DMS53 (cell line): ENCODE measurements at places on chromosomes 5 and 9.

GRCh38 chr5:172760959-172761358 lies 10.0 kb downstream of the DUSP1 start:
- peak; percentile 21 for DNase-seq

- no peak for DNase-seq
Measured at GRCh38 chr5:136717917-136718316, 352.6 kb upstream of the TRPC7 start.

GRCh38 chr9:27468462-27469110 lies 55.5 kb upstream of the IFNK start:
- DNase-seq = no peak

- DNase-seq = no peak
Measured at GRCh38 chr5:125746917-125747316, 676.3 kb upstream of the GRAMD2B start.

- no peak for DNase-seq
Measured at GRCh38 chr5:65020492-65020891, 251.8 kb downstream of the CWC27 start.

GRCh38 chr9:114140850-114141249 lies 14.5 kb upstream of the COL27A1 start:
- no peak for DNase-seq

GRCh38 chr5:91514400-91514799 lies 131.3 kb upstream of the ARRDC3 start:
- no peak for DNase-seq

GRCh38 chr5:94337617-94338016 lies 280.8 kb downstream of the KIAA0825 start:
- no peak for DNase-seq

DNA sequence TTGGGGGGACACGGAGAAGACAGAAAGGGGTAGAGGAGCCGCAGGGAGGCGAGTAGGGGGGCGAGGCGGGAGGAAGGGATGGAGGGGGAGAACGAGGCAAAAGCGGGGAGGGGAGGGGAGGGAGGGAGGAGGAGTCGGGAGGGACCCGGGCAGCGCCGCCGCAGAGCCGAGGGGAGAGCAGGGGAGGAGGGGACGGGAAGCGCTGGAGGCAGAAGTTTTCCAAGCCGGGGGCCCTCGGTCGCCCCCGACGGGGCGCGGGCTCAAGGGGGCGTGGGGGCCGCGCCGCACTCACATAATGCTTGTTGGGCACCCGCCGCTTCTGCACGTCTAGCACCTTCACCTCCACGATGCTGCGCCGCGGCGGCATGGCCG lies 353 bp downstream of the SH3PXD2B start:
- DNase-seq = peak; percentile 72

DNA sequence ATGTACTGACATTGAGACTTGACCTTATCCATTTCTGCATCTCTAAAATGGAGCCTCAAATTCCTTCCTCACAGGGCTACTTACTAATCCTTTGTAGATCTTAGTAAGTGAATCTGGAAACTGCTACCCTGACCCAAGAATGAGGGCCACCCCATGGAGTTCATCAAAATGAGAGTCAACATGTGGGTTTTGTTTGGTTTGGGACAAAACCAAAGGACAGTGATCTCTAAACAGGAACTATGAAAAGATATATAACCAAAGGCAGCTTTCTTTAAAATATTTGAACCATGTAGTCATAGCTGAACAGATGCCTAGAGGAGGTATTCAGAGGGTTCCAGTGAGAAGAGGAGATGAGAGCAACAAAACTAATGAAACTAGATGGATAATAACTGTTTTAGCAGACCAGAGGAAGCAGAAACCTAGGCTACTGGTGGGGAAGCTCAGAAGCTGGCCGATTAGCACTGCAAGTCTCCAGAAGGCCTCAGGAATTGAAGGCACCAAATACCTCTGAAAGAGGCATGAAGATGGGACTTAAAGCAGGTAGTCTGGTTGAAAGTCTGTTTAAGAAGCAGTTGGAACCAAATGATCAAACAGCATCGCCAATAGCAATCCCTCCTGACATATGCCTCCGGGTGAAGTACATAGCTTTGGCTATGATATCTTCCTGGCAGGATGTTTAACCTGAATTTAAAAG lies 45.8 kb downstream of the THOC3 start:
- no peak for DNase-seq

DNA sequence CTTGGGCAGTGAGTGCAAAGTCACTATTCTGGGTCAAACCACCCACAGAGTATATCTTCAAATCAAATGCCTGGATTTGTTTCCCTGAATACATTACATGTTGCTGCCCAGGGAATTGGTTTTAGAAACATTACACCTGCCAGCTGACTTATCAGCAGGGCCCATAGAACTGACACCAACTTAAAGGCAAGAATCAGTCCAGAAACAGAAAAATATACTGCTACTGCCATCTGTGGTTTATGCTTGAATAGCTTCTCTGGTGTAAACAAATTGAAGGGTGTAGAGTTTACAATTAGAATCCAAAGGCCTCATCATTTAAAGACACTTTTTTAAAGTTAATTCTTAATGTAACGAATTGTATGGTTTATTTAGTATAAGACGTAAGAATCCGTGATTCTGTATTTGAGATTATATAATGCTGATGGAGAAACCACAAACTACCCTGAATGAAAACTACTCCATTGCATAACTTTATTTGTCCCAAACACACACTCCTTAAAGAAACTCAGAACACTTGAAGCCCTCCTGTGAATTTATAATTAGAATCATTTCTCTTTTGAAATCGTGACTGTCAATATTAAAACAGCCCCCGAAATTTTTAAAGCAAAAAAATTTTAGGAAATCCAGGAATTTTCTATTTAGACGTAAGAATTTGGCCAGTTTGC lies 6.2 kb downstream of the NR6A1 start:
- peak; percentile 46 for DNase-seq

GRCh38 chr5:44002381-44002901 lies 386.8 kb downstream of the FGF10 start:
- DNase-seq = peak; percentile 95

GRCh38 chr5:168847511-168848073 lies 268.4 kb upstream of the PANK3 start:
- DNase-seq = no peak

GRCh38 chr5:95471487-95471886 lies 80.3 kb downstream of the FAM81B start:
- peak; percentile 70 for DNase-seq

GRCh38 chr9:2461892-2462291 lies 159.7 kb upstream of the VLDLR start:
- DNase-seq = no peak

GRCh38 chr5:168274406-168274805 lies 17.0 kb upstream of the WWC1 start:
- no peak for DNase-seq

DNA sequence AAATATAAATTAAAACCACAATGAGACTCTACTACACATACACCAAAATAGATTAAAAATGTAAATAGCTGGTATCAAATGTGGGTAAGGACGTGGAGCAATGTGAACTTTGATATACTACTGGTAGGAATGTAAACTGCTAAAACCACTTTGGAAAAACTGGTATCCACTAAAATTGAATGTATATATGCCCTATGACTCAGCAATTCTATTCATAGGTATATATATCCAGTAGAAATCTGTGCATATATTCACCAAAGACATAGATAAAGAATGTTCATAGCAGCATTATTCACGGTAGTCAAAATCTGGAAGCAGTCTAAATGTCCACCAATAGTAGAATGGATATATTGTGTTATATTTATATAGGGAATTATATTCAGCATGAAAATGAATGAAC lies 85.2 kb downstream of the ERP44 start:
- DNase-seq = no peak

DNA sequence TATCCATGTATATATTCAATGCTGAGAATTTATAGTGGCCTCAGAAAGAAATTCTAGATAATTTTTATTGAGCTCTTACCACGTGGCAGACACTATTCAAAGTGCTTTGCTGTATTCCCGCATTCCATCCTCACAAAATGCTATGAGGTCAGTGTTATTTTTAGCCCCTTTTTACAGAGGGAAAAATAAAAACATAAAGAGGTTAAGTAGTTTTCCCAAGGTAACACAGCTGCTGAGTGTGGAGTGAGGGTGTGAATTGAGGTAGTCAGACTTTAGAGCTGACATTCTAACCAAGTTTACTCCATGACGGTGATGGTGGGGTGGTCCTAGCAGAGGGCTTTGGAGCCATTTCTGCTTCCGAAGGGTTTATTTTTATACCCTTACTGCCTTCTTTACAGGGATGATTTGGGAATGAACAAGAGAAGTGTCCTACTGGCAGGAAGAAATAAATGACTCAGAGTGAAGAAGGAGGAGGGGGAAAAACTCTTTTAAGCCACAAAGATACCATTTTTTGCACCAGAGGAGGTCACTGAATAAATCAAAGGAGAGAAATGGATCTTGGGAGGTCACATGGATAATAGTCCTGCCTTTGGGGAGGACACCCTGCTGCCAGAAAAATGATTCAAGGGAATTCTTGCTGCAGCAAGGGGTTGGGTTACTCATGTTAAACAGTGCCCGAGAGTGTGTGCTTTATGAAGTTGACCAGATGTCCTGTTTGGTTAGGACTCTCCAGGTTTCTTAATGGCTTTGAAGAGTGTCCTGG lies 76.1 kb downstream of the HMHB1 start:
- peak; percentile 48 for DNase-seq

- DNase-seq = peak; percentile 60
Measured at GRCh38 chr5:141373673-141374317, at the start of gene PCDHGA6. PCDHGA6 (plus strand) TSS chr5:141373891; CDS start chr5:141374084, 193 bp downstream.

GRCh38 chr5:179330186-179330900 lies 14.9 kb downstream of the ADAMTS2 start:
- no peak for DNase-seq

DNA sequence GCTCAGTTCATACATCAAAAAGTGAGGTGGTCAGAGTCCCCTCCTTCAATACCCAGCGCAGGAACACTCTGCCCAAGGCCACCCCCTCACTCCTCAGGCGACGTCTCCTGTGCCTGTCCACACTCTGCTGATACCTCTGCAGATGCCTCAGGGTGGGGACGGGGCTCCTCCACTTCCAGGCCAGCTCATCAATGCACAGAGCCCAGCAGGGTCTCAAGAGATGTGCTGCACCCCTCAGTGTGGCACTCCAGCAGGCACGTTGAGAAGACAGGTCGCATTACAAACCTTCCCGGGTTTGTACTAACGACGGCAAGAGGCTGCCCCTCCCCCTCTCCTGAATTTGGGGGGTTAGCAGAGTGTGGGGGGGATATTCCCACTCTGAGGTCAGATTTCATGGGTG lies 128.5 kb downstream of the ZNF354C start:
- no peak for DNase-seq

- no peak for DNase-seq
Measured at GRCh38 chr5:141945511-141946051, 12.4 kb downstream of the PCDH12 start.

GRCh38 chr9:80926611-80927010 lies 762.7 kb downstream of the TLE1 start:
- DNase-seq = no peak

DNA sequence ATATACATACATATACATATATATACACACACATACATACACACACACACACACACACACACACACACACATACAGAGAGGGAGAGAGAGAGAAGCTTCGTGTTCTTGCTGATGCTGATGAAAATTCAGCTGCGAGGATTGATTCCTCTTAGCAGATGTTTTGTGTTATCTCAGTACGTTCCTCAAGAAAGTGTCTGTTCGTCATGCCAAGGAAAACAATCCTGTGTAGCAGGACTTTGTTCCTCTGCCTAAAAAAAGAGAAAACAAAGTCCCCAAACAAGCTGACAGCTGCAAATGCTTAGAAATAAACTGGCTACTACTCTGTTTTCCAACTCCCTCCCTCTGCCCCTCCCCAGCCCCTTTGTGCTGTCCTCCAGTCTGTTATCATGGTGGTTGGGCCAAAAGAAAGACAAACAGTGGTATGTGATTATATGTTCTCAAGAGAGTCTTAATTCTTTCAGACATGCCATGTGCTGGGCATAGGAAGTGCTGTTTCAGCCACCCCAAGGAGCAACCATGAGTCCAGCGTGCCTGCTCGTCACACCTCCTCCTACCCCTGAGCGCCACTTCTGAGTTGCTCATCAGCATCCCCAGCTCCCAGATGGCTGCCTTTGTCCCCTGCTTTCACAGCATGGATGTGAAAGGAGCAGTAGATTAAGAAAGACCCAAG lies 71.5 kb upstream of the EQTN start:
- no peak for DNase-seq

DNA sequence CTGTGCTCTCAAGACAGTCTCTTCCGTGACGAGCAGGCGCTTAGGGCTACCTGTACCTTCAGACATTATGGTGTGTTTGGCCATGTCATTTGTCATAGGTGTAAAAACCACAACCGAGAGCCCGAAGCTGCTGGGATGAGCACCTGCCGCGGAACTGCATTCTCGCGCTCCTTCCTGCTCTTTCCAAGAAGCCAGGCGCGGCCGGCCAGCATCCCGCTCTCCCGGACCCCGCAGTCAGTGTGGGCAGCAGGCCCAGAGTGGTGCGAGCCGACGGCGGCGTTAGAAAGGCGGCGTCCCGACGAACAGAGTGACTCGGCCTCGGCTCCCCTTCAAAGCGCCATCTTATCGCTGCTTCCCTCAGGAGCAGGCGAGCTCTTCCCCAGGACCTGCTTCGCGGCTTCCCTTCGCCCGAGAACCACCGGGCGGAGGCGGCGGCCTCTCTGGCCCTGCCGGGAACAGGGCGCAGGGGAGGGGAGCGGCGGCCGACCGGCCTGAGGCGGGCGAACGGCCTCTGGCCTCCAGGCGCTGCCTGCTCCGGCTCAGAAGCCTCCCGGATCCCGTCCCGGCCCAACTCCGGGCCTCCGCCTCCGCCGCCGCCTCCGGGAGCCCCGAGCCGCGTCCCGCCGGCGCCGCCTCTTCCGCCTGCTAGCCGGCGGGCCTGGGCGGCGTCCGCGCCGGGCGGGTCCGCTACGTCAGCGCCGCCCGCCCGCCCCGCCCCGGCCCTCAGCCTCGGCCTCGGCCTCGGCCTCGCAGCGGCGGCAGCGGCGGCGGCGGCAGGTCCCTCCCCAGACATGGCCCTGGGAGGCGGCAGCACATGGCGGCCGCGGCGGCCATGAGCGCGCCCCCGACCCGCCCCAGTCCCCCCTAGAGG lies at the start of gene FAM120A:
FAM120A (plus strand) TSS at position 741 of the 871 bp plus-strand sequence. CDS start 231 bp downstream, outside the sequence.
- peak; percentile 88 for DNase-seq

- DNase-seq = peak; percentile 85
Measured at GRCh38 chr5:150412319-150413175, at the start of gene CD74. CD74 (minus strand) TSS chr5:150412910; CDS start chr5:150412749, 161 bp downstream.

- DNase-seq = no peak
Measured at GRCh38 chr9:4365055-4365454, 65.2 kb upstream of the GLIS3 start.

- no peak for DNase-seq
Measured at GRCh38 chr9:94593459-94594345, at the start of gene FBP2. FBP2 (minus strand) TSS chr9:94593824; CDS start chr9:94593726, 98 bp downstream.
